ENCODE measurements at places on chromosomes 1 and 21.
A peak's percentile ranks its signal among the peaks of the same experiment; 100 is the strongest.

DNA sequence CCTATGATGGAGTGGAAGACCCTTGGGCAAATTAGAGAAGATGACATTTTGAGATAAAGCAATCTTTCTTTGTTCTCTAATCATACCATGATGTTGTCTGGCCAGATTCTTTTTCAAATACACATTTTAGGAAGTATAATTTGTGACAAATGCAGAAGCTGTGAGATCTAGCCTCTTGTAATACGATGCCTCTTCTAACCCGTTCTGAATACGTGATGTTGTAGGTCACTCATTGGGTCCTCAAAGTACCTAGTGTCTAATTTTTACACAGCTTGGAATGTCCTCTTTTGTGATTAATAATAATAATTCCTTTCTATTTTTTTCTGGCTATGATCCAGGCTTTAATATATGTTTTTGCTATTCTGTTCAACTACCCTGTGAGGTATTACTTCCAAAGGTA lies 502.7 kb downstream of the NUF2 start:
- DNase-seq: no peak

GRCh38 chr21:41207401-41208375 lies 39.7 kb downstream of the BACE2 start:
- DNase-seq: no peak

DNA sequence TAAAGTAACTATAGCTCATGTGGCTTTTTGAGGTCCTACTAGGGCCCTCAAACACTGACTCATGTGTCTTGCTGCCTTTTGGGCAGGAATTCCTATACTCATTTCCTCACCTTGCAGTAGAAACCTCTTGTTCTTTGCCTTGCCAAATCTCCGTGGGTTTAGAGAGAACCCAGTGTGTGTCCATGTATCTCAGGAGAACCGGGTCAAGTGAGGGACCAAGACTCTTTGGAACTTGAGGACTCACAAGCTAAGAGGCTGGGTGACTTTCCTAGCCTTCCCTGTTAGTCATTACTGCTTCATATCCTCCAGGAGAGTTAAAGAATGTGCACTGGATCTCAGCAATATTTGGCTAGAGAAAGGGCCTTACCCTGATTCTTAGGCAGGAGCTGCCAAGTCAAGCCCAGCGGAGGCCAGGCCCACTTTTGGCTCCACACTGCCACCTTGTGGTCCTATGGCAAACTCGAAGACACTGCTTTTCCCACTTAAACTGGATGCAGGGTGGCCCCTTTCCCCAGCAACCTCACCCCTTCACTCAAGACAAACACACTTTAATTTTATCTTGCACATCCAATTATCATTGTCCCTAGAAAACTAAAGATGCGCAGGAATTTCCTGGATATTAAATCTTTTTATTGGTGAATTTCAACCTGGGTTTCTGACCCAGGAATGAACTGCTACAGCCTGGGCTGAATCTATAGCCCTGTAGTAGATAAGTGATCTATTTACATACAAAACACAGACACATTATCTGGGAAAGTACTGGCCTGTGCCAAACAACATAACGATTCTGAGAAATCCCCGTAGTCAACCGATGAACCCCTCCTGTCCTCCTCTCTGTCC lies 10.6 kb downstream of the AVPR1B start:
- peak; percentile 79 for DNase-seq

GRCh38 chr21:34911360-34911759 lies 137.7 kb downstream of the RUNX1 start:
- DNase-seq: no peak

Measured in activated CD4-positive, CD25-positive, alpha-beta regulatory T cell treated with anti-CD3 and anti-CD28 coated beads, Interleukin-2, amount 50 U/mL, for 72 hours (primary cell).